Small intestine (tissue), 16 donors: ENCODE measurements at places on chromosomes 12 and 14.

DNA sequence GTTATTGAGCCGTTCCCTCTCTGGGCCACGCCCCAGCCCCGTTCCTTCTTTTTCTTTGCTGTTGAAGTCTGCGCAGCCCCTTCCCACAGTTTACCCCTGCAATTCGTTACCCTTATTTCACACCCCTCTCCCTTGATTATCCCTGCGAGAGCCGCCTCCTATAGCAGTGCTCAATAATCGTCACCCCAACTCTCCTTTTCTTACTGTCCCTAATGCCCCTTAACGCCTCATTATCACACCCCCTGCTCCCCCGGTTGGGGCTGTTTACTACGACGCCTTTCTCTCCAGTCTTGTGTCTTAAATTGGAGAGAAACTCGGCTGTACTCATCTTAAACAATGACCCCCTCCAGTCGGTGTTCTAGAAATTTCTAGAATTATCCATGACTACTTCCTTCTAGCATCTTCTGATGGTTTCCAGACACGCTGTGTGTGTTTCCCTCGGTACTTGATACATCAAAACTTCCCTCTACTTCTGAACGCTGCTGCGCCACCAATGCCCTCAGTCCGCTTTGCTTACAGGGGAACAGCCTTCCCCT, 713 bp upstream of the FBXL14 start:
- peak; percentile 20 for DNase-seq

GRCh38 chr14:93880021-93880820, 46.9 kb upstream of the FAM181A start:
- DNase-seq, result no peak

DNA sequence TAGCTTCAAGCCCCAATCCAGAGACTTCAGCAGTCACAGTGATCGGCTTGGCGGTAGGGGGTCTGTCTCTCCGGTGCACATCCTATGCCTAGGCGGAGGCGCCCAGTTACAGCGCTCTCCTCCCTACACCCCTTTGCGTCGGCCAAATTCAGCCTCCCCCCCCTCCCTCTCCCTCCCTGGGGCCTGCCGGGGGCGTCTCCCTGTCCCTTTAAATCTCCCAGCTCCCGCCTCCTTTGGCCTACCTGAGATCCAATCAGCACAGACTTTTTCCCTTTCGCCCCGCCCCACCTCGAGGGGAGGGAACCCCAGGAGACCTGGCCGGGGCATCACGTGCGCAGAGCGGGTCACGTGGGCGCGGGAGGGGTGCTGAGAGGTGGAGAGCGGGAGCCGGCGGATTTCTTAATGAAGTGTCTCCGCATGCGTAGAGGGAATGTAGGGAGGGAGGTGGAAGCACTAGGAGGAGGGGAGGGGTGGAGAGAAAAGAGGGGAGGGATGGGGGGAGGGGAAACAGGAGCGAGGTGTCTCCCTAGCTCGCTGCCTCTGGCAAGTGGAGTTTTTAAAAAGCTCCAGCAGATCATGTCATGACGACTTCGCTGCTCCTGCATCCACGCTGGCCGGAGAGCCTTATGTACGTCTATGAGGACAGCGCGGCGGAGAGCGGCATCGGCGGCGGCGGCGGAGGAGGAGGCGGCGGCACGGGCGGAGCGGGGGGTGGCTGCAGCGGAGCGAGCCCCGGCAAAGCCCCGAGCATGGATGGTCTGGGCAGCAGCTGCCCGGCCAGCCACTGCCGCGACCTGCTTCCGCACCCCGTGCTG, at the start of gene HOXC13:
HOXC13 (plus strand) TSS at position 506 of the 815 bp plus-strand sequence; CDS start at position 582, 76 bp downstream.
- peak; percentile 84 for DNase-seq

DNA sequence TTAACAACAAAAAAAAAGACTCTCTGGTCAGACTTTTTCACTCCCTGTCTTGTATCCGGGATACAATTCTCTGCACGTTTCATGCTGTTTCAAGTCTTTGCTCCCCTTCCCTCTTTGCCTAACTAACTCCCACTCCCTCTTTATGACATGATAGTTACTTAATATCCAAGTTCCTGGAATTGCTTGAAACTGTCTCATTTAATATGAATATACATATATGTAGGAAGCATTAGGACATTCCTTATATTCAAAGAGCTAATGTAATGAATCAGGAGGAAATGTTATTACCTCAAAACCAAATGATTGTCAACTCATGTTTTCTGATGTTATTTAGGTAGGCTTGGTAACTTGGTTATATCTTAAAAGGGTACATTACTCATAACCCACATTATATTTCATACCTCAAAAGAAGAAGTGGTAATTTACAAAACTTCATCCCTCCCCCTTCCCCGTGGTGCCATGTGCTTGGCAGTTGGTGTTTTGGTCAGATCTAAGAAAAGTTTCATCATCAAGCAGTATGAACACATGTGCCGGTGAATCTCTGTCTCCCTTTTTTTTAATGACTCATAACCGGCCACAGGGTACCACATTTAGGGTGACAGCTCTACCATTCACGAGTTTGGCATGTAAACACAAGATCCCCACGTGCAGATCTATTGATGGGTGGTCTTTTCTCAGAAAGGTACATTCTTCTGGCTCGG, 56.5 kb downstream of the HCAR2 start:
- no peak for DNase-seq

GRCh38 chr14:71061458-71061857, 154.2 kb downstream of the PCNX1 start:
- no peak for DNase-seq
